ENCODE measurements at places on chromosomes 16 and 17.

DNA sequence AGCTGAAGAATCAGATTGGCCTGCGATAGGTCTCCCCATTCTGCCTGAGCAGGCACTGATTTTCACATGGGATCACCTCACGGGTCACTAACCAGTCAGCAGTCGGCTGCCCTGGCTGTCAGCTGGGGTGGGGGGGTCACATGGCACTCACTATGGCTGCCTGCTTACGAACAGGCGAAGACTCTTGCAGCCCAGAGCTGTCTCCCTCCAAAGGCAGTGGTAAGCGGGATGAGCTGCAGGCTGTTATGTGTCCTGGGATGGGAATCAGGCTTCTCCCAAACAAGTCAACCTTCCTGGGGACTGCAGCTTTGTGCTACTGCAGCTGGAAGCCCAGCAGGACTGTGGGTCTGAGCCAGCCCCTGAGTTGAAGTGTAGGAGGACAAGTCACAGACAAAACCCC lies 29.0 kb upstream of the ADORA2B start:
- no peak for DNase-seq

DNA sequence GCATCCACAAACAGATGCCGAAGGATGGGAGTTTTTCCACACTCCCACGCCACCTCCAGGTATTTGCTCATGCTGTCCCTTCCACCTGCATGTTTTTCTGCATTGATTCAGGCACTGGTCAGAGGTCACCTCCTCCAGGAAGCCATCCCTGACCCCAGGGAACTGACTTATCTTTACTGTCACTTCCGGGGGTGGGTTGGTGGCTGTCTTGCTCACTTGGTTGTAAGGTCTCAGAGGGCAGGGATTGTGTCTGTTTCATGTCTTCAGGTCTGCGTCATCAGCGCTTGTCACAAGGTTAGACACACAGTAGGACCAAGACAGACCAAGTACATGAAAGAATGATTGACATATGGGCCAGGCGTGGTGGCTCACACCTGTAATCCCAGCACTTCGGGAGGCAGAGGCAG lies 1.9 kb upstream of the IL4R start:
- DNase-seq = no peak

DNA sequence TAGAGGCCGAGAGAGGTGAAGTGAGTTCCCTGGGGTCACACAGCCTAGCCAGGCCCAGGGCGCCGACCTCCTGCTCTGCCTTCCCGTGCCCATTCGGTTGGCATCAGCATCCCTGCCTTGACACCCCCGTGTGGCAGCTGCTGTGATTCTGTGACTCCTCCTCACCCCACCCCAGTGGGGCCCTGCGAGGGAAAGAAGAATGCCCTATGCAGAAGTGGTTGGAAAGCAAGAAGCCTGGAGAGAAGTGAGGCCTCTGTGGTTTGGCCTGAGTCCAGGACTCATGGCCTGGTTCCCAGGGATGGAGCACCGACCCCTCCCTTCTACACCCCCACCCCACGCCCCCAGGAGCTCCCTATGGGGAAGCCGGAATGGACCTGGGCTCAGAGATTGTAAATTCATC lies 296.2 kb downstream of the SEC14L1 start:
- DNase-seq = no peak

- no peak for DNase-seq
Observed at GRCh38 chr17:27607521-27608091, 23.4 kb upstream of the LGALS9 start.

DNA sequence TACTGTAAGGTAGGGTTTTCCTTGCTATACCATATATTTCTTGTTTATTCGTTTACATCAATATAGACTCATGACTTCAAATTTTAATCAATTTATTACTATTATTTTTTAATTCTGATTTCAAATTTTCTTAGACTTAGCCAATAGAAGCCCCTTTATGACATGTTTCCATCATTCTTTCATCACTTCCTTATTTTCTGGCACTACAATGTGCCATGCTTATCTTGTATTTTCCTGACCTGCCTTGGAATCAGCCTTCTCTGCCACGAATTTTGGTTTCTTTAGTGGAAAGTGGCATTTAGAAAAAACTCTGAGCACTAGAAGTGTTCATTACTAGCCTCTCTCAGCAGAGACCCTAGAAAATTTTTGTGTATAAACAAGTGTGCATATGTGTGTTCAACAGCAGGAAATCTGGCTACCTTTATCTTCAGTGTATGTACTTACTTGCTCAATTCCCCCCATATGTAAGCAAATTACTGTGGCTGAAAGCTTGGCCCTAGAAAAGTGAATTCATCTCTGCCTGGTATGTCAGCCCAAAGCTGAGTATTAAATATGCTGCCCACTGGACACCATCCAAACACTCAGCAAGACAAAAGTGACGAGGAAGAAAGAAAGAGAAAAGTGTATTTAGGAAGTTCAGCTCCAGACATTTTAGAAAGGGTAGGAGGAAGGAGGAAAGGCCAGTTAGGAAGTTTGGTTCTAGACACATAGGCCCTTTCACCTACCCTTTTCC lies 4.0 kb downstream of the STXBP4 start:
- no peak for DNase-seq

DNA sequence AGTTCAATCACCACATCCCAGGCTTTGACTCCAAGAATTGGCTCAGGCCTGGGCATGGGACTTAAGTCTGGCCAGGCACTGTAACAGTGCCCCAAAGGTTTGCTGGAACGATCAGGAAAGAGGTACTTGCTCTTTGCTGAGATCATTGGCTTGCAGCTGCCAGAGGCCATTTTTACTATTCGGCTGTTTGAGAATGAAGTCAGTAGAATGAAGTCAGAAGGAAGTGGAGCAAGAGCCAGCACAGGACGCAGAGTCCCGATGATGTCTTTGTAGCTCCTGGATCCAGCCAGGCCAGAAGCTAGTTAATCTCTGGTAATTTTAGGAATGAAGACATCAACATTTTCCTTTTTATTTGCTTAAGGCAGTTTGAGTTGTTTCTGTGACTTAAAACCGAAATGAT lies 195.5 kb downstream of the RAB11FIP4 start:
- DNase-seq = no peak

GRCh38 chr16:89156740-89157645 lies 14.6 kb upstream of the CDH15 start:
- DNase-seq = no peak

DNA sequence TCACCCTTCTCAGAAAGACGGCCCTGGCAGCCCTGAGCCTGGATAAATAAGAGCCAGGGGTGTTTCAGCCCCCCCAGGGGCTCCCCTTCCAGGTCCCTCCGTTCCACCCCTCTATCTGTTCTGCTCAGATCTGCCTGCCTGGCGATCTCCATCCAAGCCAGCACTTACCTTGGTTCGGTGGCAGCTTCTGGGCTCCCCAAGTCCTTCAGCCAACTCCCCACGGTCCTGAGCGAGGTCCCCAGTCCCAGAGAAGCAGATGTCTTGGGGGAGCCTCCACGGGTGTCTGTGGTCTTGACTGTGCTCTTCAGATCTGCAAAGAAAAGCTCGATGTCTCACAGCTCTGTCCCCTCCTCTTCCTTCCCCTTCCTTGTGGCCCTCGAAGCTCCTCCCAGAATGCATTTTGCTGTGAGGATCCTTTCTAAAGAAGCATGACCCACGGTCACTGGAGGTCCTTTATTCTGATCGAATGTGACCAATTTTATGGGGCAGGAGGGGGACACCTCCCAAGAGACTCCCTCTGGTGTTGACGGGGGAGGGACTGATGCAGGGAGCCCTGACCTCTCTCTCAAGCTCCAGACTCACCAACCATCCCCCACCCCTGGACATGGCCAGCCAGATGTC lies at the start of gene PIK3R6:
PIK3R6 (minus strand) TSS at position 314 of the 621 bp plus-strand sequence. CDS start 17,880 bp downstream, outside the sequence.
- no peak for DNase-seq

- no peak for DNase-seq
Observed at GRCh38 chr17:64103391-64104364, 26.3 kb downstream of the ERN1 start.

GRCh38 chr17:1109606-1110540 lies 69.9 kb downstream of the ABR start:
- peak; percentile 81 for DNase-seq
